A549 treated with Mapracorat at 1 μM for 4 hours (cell line): ENCODE measurements at places on chromosomes 1 and 21. TPM values are rescaled to one million over a fixed set of nuclear protein-coding genes. Genes with fewer than 3 reads are reported as not detected.

SH2D5 gene
- 11.9 to 19.3 TPM (median 16.4 TPM) in 5 replicates for total RNA-seq

CR2 gene
- not detected in 5 replicates for total RNA-seq

PRDM15 gene
- total RNA-seq: 2.6 to 3.5 TPM (median 3.1 TPM) in 5 replicates

UFC1 gene
- 81.6 to 150 TPM (median 92.8 TPM) in 5 replicates for total RNA-seq

AZIN2 gene
- total RNA-seq: 0.66 to 1.1 TPM (median 0.72 TPM) in 5 replicates

IVL gene
- 0.06 to 0.13 TPM (median 0.10 TPM) in 3 of 5 replicates, not detected in the others for total RNA-seq

TMEM269 gene
- 0.06 to 0.32 TPM (median 0.12 TPM) in 4 of 5 replicates, not detected in the other for total RNA-seq

TRPM2 gene
- total RNA-seq: 5.5 to 10.6 TPM (median 8.1 TPM) in 5 replicates

SLC41A1 gene
- 19.4 to 21.2 TPM (median 21.1 TPM) in 5 replicates for total RNA-seq

PGLYRP4 gene
- not detected in 5 replicates for total RNA-seq

CLDN17 gene
- total RNA-seq: not detected in 5 replicates

PIGP gene
- total RNA-seq: 13.6 to 18.4 TPM (median 16.0 TPM) in 5 replicates

RGL1 gene
- 0.64 to 0.95 TPM (median 0.82 TPM) in 5 replicates for total RNA-seq

AMY1C gene
- total RNA-seq: not detected in 5 replicates

RASAL2 gene
- total RNA-seq: 16.0 to 23.2 TPM (median 17.4 TPM) in 5 replicates

TXNDC12 gene
- 35.1 to 41.4 TPM (median 36.4 TPM) in 5 replicates for total RNA-seq

PBX1 gene
- 11.2 to 15.9 TPM (median 14.0 TPM) in 5 replicates for total RNA-seq

ST6GALNAC5 gene
- not detected in 5 replicates for total RNA-seq

KCNA2 gene
- total RNA-seq: 0.02 to 0.10 TPM in 2 of 5 replicates, not detected in the others

MRAP gene
- not detected in 5 replicates for total RNA-seq

LCE1F gene
- total RNA-seq: not detected in 5 replicates

RHOU gene
- total RNA-seq: 7.3 to 10.1 TPM (median 9.5 TPM) in 5 replicates

ERI3 gene
- total RNA-seq: 47.0 to 59.3 TPM (median 57.8 TPM) in 5 replicates

CELA2A gene
- not detected in 5 replicates for total RNA-seq

TAF12 gene
- total RNA-seq: 11.9 to 13.6 TPM (median 13.0 TPM) in 5 replicates

CR1L gene
- 0.40 TPM in 1 of 5 replicates, not detected in the others for total RNA-seq

AMY2A gene
- not detected in 5 replicates for total RNA-seq

SLC22A15 gene
- total RNA-seq: 0.52 to 1.0 TPM (median 0.81 TPM) in 5 replicates

IQGAP3 gene
- 12.6 to 20.8 TPM (median 17.0 TPM) in 5 replicates for total RNA-seq

ETV3L gene
- total RNA-seq: not detected in 5 replicates

CELA3B gene
- not detected in 5 replicates for total RNA-seq

TLCD4 gene
- total RNA-seq: 5.1 to 12.4 TPM (median 10.1 TPM) in 5 replicates

ATP6V1G3 gene
- total RNA-seq: not detected in 5 replicates

ZNF695 gene
- total RNA-seq: 2.1 to 3.2 TPM (median 2.4 TPM) in 5 replicates

IFI44 gene
- 0.24 to 0.84 TPM (median 0.60 TPM) in 5 replicates for total RNA-seq

CASQ1 gene
- not detected in 5 replicates for total RNA-seq

ZYG11A gene
- 2.4 to 2.9 TPM (median 2.7 TPM) in 5 replicates for total RNA-seq

DVL1 gene
- total RNA-seq: 38.7 to 77.6 TPM (median 66.9 TPM) in 5 replicates

JMJD4 gene
- 23.9 to 30.9 TPM (median 30.3 TPM) in 5 replicates for total RNA-seq

SLC5A3 gene
- 2.3 to 3.0 TPM (median 2.6 TPM) in 5 replicates for total RNA-seq

BLZF1 gene
- total RNA-seq: 12.4 to 19.2 TPM (median 14.3 TPM) in 5 replicates

IFNLR1 gene
- 0.85 to 1.4 TPM (median 1.1 TPM) in 5 replicates for total RNA-seq

IRF6 gene
- total RNA-seq: 0.14 to 0.22 TPM (median 0.18 TPM) in 5 replicates

HFM1 gene
- total RNA-seq: 0.06 to 0.07 TPM in 2 of 5 replicates, not detected in the others

CYYR1 gene
- total RNA-seq: not detected in 5 replicates

MYOG gene
- not detected in 5 replicates for total RNA-seq

C1orf94 gene
- not detected in 5 replicates for total RNA-seq

UROD gene
- total RNA-seq: 47.4 to 50.6 TPM (median 49.9 TPM) in 5 replicates

TFF1 gene
- total RNA-seq: 22.1 to 31.3 TPM (median 26.8 TPM) in 5 replicates

GREM2 gene
- 0.05 to 0.16 TPM (median 0.13 TPM) in 5 replicates for total RNA-seq

PTPN22 gene
- total RNA-seq: not detected in 5 replicates

USH2A gene
- total RNA-seq: not detected in 5 replicates

LRRC39 gene
- 0.10 to 0.15 TPM (median 0.10 TPM) in 3 of 5 replicates, not detected in the others for total RNA-seq

LYPLA2 gene
- total RNA-seq: 54.7 to 57.9 TPM (median 55.0 TPM) in 5 replicates

DENND2C gene
- 0.36 to 0.59 TPM (median 0.45 TPM) in 5 replicates for total RNA-seq
